ENCODE measurements at places on chromosomes 4 and X. TPM values are rescaled to one million over a fixed set of nuclear protein-coding genes. Genes with fewer than 3 reads are reported as not detected.

- DNase-seq: no peak
Observed at GRCh38 chrX:16039834-16040233, 83.5 kb upstream of the GRPR start.

- no peak for DNase-seq
Observed at GRCh38 chr4:150384249-150384648, 197.7 kb upstream of the MAB21L2 start.

GRCh38 chr4:87005690-87006425, 71.0 kb downstream of the AFF1 start:
- DNase-seq: no peak

DNA sequence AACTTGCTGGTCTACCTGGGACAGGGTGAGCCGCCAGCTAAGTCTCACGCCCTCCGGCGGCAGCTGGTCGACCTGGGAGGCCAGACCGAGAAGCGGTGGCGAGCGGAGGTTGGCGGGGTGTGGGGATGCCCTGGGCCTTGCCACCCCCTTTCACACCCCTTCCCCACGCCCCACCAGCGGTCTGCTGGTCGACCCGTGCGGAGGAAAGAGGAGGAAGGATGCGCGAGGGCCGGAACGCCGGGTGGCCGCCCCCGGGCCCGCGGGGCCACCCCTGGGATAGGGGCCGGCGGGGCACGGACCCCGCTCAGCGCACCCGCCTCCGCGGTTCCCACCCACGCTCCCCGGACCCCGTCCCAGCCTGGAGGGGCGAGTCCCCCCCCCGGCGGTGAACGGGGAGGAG, 28.3 kb upstream of the DCAF12L1 start:
- DNase-seq: no peak

DNA sequence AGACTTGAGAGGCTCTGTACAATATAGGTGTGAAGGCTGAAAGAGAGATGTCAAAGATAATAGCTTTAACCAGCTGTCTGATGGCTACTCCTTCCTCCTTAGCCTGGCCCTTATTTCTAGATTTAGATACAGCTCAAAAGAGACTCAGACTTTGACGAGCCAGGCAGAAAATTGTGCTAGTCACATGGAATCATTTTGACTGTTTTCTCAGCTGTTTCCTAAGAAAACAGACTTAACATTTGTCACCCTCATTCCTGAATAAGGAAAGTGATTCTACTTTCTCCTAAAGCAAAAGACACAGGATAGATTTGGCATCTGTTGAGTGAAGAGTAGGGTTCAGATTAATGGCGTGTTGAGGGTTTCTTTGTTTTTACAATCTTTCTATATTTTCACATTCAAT, 340.7 kb downstream of the DHX15 start:
- DNase-seq: no peak

GRCh38 chrX:20637351-20637750, 370.6 kb upstream of the RPS6KA3 start:
- no peak for DNase-seq

DNA sequence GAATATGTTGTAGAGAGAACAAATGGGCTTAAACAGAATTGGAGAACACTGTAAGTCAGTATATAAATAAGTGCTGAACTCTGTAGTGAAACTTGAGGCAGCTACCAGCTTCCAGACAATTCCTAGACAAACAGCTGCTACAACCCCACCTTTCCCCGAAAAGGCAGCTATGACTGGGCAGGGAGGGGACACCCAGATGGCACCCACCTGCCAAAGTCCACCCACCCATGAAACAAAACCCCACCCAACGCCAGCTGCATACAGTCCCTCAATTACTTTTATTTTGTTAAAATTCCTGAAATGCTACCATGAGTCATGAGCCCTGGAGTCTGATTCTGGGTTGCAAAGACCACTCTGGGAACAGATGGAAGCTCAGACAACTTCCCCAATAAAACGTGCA, 24.4 kb downstream of the RELL1 start:
- no peak for DNase-seq

- no peak for DNase-seq
Observed at GRCh38 chrX:54076903-54077302, 32.6 kb upstream of the PHF8 start.

GRCh38 chr4:2069986-2070385, 10.9 kb downstream of the NAT8L start:
- no peak for DNase-seq

Gene SLC26A1
- 0.20 TPM for total RNA-seq

- peak; percentile 76 for DNase-seq
Observed at GRCh38 chr4:110865611-110866259, 242.9 kb upstream of the PITX2 start.

Gene YY2
- 2.0 TPM for total RNA-seq

- no peak for DNase-seq
Observed at GRCh38 chr4:169698331-169698730, 59.4 kb downstream of the HPF1 start.

Gene FAM9C
- total RNA-seq: 0.28 TPM

DNA sequence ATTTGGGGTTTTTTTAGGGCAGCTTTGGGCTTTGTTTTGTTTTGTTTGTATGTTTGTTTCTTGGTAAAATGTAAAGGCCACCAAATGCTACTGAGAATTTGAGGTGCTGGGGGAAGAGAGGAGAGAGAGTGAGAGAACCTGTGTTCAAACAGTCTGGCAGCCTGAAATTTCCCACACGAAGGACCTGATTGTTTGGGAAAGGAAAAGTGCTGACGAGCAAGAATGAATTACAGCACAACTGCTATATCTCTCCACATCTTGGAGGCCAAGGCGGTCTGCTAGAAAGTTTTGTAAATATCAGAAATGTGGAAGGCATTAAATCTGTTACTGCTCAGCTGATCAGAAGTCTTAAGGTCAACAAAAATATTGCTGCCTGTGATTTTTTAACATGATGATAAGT, 170.5 kb downstream of the PALLD start:
- no peak for DNase-seq

Gene ITIH6
- total RNA-seq: not detected

GRCh38 chr4:40514497-40514951, 115.1 kb downstream of the RBM47 start:
- peak; percentile 57 for DNase-seq

All from lung (tissue), 17 donors.